ENCODE measurements at places on chromosomes 3 and 15. TPM values are rescaled to one million over a fixed set of nuclear protein-coding genes. Genes with fewer than 3 reads are reported as not detected.

DNA sequence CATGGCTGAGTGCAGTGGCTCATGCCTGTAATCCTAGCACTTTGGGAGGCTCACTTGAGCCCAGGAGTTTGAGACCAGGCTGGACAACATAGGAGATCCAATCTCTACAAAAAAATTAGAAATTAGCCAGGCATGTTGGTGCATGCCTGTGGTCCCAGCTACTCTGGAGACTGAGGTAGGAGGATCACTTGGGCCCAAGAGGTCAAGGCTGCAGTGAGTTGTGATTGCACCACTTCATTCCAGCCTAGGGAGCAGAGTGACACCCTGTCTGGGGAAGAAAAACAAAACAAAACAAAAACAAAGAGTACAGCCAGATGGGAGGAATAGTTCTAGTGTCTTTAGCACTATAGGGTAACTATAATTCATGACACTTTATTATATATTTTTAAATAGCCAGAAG is 26.2 kb upstream of the COMMD4 start:
- no peak for DNase-seq

- DNase-seq, result no peak
These were observed 75.6 kb downstream of the MCTP2 start for GRCh38 chr15:94306700-94307650.

GRCh38 chr3:24368605-24369004 is 126.0 kb downstream of the THRB start:
- no peak for DNase-seq

GRCh38 chr3:1987980-1988379 is 110.7 kb upstream of the CNTN4 start:
- peak; percentile 29 for DNase-seq

GRCh38 chr15:60546744-60547143 is 67.8 kb upstream of the ICE2 start:
- DNase-seq, result no peak

DNA sequence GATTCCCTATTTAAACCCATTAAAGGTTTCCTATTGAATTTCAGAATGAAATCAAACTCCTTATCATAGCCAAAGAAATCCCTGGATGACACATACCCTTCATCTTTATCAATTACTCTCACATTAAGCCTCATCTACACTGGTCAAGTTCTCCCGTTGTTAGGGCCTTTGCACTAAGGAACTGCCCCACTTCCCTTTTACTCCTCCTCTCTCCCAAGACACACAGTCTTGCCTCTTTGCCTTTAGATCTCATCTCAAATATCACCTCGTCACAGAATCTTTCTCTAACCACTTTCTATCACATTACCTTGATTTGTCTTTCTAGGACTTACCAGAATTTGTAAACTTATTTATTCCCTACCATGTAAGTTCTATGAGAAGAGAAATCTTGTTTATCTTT is 117.6 kb downstream of the TMCC1 start:
- DNase-seq, result no peak

DNA sequence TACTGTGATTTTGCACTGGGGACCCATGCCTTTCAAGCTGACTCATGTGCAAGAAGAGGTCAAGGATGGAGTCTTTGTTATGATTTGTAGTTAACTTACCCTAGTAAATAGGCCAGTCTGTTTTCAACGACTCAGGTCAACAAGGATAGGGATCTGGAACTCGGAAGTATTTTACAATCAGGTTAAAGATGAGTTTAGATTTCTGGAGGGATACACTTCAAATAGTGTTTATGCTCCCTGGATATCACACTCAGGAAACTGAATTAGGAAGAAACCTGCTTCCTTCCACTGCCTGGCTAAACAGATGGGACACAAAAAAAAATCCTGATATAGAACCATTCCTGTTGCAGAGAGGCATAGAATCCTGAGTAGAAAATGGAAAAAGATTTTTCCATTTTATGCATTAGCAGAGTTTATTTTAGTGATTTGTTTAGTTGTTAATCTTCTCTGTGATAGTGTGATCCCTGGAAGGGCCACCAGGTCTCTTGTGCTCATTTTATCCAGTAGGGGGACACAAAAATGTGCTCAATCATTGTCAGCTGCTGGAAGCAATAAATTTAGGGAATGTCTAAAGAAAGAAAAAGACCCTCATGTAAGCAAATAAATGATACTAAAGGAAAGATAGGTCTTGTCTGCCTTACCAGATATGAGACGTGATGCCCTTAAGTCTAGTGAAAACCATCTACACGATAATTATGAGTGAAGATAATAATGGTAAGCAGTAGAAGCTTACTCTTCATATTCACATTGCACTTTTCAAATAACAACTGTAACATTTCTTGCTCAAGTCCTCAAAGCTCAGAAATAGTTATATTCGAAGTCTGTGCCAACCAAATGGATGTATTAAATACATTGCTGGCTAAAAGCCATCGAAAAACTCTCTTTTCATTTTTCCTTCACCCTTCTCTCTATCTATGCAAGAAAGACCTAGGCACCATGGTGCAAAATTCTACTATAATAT is 452.1 kb upstream of the KCNMB2 start:
- no peak for DNase-seq

DNA sequence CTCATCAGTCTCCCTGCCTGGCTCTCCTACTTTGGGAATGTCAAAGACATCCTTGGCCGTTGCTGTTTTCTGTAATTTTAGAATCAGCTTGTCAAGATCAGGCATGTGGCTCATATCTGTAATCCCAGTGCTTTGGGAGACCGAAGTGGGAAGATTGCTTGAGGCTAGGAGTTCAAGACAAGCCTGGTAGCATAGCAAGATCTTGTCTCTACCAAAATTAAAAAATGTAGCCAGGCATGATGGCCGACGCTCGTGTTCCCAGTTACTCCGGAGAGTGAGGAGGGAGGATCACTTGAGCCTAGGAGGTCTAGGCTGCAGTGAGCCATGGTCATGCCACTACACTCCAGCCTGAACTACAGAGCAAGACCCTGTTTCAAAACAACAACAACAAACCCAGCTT is 144.0 kb upstream of the ATP10A start:
- DNase-seq, result no peak

DNA sequence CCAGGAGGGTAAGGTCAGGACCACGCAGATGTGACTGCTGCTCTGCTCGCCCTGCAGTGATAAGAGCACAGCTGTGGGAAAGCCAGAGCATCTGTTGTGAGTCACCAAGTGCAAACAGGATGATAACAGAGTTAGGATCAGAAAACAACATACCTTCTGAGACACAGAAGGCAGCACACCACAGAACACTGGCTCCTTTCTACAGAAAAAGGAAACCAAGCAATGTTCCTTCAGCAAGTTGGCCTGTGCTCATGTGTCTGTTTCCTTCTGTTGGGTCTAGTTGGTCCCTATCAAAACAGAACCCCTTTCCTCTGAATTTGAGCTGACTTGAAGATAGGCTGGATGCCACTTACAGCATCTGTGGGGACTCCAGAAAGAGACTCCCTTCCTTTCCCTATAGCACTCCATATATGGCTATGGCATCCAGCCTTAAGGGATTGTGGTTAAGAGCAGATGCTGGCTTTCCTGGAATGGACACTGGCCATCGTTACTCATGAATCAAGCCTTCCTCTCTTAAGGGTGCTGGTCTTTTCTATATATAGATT is 440.7 kb upstream of the THBS1 start:
- peak; percentile 84 for DNase-seq

Gene ADGRG7
- not detected for total RNA-seq

Gene LTK
- 4.7 TPM for total RNA-seq

Gene MGLL
- total RNA-seq, result 32.6 TPM

Gene RGMA
- total RNA-seq, result 52.7 TPM

Data from SJCRH30 (cell line).